Activated T-helper 1 cell treated with Interleukin-2 at 50 U/mL for 16 hours (primary cell): ENCODE measurements at places on chromosomes 6 and 20.
A peak's percentile ranks its signal among the peaks of the same experiment; 100 is the strongest.

- no peak for DNase-seq
Observed at GRCh38 chr20:53264604-53265003, 292.4 kb downstream of the TSHZ2 start.

DNA sequence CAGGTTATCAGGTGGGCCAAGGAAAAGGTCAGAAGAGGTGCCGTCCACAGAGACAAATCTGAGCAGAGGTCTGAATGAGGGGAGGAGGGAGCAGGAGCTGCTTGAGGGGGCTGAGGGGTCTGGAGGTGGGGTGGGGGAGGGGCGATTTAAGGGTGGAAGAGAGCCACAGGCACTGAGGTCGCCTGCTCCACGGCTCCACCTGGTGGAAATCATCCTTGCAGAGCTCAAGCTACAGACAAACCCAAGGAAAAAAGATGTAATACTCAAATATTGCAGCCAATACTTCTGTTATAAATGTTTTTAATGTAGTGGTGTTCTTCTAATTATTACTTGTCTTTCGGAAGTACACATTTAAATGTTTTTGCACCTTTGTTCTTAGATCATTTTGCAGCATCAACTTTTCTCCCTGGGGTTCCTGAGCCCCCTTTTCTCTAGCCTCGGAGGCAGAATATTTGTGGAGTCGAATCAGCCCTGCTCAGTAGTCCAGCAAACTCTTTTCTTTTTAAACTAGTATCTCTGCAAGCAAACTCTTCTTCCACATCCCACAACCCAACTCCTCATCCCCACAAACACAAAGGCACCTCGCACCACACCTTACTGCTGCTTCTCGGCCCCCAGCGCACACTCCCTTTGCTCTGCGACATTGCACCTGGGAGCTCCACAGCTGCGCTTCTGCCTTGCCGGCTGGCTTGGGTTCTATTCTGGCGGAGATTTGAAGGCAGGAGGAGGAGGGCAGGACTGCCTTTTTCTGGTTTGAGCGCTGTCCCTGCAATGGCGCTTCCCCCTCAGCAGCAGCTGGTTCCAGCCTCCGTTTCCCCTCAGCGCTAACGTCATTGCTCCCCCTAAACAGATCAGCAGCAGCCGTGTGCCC lies 51.0 kb upstream of the TFAP2A start:
- no peak for DNase-seq

DNA sequence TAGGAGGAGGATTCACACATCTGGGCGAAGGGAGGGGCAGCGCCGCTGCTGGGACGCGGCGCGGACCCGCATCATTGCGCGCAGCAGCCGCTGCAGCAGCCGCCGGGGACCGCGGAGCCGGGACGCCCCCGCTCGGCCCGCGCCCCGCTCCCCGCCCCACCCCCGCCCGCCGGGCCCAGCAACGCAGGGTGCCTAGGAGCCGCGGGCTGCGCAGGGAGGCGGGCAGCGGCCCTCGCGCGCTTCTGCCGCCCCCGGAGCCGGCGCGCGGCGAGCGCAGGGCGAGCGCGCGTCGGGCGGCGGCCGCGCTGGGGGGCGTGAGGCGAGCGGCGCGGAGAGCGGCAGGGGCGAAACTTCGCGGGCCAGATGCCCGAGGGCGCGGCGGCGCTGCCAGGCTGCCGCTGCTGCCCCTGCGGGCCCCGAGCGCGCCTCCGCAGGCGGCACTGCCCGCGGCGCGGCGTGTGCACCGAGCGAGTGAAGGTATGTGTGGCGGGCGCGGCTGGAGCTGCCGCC lies at the start of gene NKAIN2:
NKAIN2 (plus strand) TSS at position 362 of the 510 bp plus-strand sequence.
- DNase-seq = no peak

DNA sequence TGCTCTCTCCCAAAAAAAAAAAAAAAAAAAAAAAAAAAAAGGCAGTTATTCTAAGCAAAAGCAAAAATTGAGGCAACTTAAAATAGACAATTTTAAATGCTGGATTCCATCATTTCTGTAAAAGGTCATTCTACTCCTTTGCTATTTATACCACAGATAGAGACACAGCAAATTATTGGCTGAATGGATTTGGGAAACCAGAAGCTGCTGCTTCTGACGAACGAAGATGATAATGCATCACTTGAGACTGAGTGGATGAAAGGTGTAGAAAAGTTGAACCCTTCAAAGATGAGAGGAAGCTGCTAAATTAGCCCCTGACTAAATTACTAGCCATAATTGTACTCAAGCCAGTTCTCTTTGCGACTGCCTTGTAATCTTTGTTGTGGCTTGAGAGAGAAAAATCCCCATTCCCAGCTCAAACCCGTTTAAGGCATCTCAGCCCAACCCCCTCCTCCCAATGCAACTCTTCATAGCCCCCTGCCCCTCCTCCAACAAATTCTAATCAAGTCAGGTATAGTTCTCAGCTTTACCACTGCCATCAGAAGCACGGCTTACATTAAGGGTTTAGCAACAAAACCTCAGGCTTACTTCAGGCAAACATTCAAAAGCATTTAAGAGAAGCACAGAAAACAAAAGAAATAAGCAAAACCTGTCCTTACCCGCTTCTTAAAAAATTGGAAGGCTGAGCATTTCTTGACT lies 1.0 kb downstream of the SGK1 start:
- DNase-seq = no peak

- no peak for DNase-seq
Observed at GRCh38 chr6:52500238-52501129, 76.4 kb downstream of the TRAM2 start.

GRCh38 chr6:35487658-35488516 lies 9.0 kb downstream of the TEAD3 start:
- no peak for DNase-seq

DNA sequence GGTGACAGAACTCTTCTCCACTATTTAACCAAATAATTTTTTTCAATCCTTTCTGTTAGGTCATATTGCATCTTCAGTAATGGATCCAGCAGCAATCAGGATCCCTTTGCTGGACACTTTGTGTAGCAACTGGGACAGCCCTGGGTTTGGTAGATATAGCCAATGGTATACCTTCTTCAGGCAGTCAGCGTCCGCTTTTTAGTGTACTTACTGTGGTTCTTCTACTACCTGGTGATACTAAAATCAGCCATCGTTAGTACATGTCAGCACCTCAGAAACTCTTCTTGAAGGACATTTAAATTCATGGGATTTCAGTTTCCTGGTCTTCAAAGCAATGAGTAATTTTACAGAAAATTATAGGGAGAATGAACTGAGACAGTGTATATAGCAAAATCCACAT lies 93.5 kb downstream of the ADGRG6 start:
- DNase-seq = no peak

- DNase-seq = no peak
Observed at GRCh38 chr6:79421001-79421411, 116.2 kb downstream of the LCA5 start.

GRCh38 chr20:19692685-19693119 lies 65.4 kb upstream of the RIN2 start:
- peak; percentile 3 for DNase-seq

DNA sequence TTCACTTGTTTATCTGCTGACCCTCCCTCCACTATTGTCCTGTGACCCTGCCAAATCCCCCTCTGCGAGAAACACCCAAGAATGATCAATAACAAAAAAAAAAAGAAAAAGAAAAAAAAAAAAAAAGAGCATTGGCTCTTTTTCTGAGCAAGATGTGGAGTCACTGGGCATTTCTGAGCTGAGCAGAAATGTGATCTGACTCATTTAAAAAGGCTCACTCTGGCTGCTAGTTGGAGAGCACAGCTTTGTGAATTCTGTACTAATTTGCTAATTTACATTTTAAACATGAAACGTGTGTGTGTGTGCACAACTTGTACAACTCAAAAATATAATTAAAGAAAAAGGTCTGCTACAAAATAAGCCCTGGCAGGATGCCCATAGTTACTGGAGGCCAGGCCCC lies 20.2 kb downstream of the SCML4 start:
- no peak for DNase-seq

DNA sequence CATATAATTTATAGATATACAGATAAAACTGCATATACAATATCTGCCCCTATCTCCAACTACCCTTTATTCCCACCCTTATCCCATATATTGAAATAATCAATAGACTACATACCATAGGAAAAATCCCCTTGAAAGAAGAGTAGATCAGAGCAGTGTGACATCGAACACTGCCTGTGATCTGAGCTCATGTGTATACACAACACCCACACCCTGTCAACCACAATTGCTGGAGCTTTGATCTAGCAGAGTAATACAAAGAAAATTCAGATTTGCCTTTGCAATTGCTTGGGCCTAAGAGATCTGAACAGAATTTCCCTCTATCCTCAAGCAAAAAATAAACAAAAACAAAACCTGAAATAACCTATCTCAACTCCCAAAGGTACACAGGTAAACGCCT lies 119.3 kb downstream of the ASCC3 start:
- DNase-seq = no peak
